ENCODE measurements at places on chromosomes 4 and X.
A peak's percentile ranks its signal among the peaks of the same experiment; 100 is the strongest.

GRCh38 chr4:168884251-168885124 lies 125.6 kb downstream of the CBR4 start:
- no peak for DNase-seq

DNA sequence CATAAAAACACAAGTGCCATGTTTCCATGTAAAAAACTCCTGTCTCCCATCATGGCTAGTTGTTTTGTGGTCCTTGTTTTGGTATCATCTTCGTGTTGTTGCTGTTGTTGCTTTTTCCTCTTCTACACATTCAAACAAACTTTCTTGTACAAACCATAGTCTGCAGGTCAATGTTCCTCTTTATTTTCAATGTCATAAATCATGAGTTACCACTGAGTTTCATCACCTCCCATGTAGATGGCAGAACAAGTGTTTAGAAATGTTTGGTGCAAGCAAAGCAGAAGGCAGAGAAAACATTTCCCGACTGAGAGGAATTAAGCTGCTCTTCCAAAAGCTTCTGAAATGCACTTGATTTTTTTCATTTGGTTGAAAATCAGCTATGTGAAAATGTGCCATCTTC lies 166.0 kb downstream of the ANTXR2 start:
- no peak for DNase-seq

DNA sequence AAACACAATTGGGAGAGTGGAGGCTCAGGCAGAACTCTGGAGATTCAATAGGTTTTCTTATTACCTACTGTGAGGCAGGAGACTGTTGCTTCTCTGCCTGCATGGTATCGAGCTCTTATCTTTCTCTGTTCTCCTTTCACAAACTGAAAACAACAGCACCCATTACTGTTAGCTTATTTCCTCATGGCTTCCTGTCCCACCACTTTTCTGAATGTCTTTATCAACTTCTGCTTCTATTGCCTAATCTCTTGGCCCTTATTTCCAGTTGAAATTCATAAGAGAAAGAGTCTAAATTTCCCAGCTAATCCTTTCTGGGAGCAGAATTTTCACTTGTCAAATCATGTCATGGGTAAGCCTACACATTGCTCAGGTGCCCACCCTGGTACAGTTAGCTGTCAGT lies 46.8 kb upstream of the NDST3 start:
- DNase-seq, result no peak

DNA sequence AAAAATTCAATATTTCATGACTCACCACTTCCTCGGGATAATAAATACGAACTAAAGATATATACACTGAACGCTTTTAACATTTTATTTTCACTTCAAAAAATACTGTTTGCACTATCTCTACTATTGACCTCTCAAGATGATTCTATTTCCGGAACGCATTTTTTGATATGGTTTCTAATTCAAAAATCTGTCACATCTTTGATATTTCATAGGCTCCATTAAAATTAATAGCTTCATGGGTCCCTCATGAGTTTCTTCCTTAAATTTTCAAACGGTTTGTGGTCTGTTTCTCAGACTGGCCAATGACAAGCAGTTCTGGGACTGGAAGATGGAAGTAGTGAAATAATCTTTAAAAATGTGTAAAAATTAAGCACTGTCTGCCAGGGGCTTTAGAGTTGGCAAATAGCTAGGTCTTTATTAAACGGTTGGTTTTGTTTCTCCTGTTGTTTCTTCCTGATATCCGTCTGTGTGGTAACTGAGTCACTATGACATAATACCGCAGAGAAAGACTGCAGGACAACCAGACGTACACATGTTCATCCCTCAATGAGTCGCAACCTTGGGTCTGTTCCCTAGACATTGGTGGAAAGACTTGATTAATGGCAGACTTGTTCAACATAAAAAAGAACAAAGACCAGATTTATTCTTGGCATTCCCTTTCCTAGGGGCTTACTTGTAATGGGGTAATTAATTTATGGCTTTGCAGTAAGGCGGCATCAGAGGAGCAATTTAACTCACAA lies 133.8 kb downstream of the PALLD start:
- DNase-seq, result peak; percentile 47

GRCh38 chr4:22391551-22391950 lies 124.3 kb downstream of the ADGRA3 start:
- peak; percentile 26 for DNase-seq

DNA sequence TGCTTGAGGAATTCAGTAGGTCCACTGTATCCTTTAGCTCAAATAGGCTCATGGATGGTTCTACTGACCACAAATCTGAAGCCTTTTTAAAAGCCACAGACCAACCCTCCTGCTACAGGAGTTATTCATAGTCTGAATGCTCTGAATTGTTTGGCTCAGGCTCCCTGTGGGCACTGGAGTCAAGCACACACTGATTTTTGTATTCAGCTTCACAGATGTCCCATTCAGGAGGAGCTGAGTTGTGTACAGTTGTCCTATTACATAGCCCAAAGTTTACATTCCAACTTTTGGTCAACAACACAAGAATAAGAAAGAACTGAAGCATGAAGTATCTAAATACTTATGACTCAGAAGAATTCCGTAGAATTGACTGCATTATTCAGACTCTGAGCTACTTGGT lies 243.9 kb downstream of the UNC5C start:
- DNase-seq, result no peak

Measured in fibroblast of skin of left quadriceps (primary cell).